AG09309 (cell line): ENCODE measurements at places on chromosomes 1 and 21.

GRCh38 chr21:28776251-28776650 is 216.4 kb downstream of the LTN1 start:
- DNase-seq = peak; percentile 71

DNA sequence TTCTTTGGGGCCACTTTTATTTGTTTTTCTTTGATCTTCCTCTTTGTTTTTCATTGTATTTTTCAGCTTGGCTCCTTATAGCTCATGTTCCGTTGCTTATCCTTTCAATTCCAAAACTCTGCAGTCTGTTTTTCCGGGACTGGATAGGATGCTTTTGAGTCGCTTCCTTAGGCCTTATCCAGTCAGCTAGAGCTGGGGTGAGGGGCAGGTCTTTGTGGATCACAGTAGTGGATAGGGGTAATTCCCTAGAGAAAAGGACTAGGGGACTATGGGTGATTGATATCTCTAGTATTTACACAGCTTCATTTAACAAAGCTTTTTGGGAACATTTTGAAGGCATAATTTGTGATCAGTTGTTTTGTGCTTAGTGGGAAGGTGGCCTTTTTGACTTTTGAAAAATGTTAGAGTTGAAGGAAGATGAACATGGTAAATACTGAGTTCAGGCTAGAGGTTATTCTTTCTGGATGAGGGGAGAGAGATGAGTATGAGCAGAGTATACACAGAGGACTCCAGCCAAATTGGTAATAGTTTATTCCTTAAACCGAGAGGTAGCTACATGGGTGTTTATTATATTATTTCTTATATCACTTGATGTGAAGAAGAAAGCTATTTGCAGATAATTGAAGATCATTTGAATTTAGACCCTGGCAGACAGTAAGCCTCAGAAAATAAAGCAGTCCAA is 22.5 kb downstream of the CEP350 start:
- no peak for DNase-seq

DNA sequence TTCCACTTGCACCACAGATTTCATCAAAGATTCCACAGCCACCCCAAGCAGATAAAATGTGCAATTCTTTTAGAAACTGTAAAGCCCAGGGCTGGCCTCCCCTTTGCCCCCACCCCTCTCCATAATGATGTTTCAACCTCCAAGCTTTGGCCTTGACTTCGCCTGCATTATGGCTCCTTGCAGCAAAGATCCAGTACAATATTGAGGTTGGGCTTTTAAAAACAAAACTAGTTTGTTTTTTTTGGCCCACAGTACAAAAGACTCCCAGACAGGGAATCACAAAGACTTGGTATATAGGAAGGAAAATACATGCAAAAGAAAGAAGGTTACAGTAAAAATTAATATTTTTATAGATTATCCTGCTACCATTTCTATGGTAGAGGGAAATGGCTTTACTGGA is 356.5 kb upstream of the PTBP2 start:
- DNase-seq = no peak

- DNase-seq = no peak
These were observed 74.7 kb upstream of the AKT3 start for GRCh38 chr1:243924588-243925349.

- no peak for DNase-seq
These were observed 74.6 kb upstream of the MARK1 start for GRCh38 chr1:220453371-220453770.

DNA sequence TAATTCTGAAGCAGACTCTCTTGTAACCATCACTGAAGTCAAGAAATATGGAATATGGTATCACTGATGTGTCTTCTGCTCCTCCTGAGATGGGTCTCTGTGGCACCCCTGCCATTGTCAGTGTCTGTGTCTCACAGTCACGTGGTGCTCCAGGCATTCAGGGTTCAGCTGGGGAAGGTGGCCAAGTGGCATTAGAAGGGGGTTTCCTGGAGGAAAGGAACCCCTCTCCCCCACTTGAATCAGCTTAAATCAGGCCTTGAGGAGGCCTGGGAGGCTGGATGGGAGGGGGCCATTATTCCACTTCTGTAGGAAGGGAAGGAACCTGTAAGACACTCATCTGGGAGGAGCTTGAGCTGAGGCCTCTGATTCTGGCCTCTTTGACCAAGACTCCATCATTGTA is 20.5 kb downstream of the CYP4B1 start:
- no peak for DNase-seq

GRCh38 chr1:219177363-219177762 is 3.7 kb downstream of the LYPLAL1 start:
- DNase-seq = no peak

DNA sequence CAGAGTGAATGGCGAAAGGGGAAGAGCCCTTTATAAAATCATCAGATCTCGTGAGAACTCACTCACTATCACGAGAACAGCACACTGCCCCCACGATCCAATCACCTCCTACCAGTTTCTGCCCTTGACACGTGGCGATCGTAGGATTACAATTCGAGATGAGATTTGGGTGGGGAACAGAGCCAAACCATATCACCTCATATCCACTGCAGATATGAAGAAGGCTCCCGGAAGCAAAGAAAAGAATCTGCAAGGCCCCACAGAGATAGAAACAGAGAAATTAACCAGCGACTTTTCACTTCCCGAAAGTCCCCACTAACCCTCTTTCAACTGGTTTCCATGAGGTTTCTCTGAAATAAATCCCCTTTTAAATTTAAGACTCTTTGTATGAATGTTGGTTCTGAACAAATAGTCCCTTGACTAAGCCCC is 86.2 kb upstream of the IRF2BP2 start:
- DNase-seq = no peak

- DNase-seq = no peak
These were observed 51.2 kb upstream of the CCDC190 start for GRCh38 chr1:162912061-162912667.

GRCh38 chr1:25355841-25356395 is 17.8 kb downstream of the TMEM50A start:
- DNase-seq = no peak

- DNase-seq = no peak
These were observed 74.7 kb downstream of the NTPCR start for GRCh38 chr1:233025157-233025556.

GRCh38 chr21:34582506-34583150 is 32.3 kb downstream of the RCAN1 start:
- DNase-seq = no peak

DNA sequence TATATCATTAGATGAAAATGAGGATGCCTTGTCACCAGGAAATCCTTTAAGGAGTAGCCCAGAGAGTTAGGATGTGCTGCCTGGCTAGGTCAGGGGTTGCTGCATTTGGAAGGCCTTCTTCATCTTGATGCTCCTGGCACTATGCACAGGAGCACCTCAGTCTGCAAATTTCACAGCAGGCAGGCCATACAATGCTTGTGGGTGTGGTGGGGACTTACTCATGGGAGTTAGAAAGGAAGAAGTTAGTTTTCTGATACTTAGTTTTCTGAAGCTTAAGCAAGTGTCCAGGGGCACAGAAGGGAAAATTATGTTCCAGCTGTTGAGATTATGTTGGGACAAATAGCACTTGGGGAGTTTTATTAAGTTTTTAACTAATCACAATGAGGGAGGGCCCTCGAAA is 11.4 kb downstream of the HLX start:
- DNase-seq = no peak

- DNase-seq = no peak
These were observed 8.4 kb downstream of the LGR6 start for GRCh38 chr1:202201971-202202370.

DNA sequence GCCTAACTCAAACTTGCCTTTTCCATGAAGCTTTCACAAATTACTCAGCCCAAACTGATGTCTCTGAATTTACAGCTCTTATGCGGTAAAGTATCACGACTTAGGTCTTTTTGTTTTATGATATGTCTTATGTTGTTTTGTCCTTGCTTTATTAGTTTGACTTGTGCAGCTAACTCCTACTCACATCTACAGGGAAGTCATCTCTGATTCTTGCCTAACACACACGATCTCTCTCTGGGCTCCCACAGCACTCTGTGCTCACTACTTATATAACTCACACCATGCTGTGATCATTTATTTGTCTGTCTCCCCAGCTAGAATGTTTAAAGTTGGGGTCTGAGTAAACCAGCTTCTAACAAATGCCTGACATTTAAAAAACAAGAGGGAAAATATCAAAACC is 9.3 kb upstream of the PI4KB start:
- no peak for DNase-seq

GRCh38 chr1:46770541-46770940 is 28.3 kb upstream of the CYP4B1 start:
- DNase-seq = no peak

GRCh38 chr1:229248821-229249817 is 21.8 kb upstream of the RAB4A start:
- DNase-seq = no peak

DNA sequence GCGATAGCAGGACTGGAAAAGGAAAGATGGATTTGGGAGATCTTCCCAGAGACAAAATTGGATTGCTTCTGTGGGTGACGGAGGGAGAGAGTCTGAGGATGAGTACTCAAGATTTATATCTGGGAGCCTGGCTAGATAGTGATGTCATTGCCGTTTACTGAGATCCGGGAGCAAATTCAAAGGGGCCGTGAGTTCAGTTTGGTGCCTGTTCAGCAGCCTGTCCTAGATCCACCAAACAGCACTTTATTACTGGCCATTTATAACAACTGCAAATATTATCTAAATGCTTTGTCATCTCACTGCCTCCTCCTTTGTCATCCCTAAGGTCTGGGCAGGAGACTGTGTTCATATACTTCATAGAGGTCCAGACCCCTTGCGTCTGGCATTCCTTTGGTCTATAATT is 29.2 kb downstream of the MAPKAPK2 start:
- no peak for DNase-seq

DNA sequence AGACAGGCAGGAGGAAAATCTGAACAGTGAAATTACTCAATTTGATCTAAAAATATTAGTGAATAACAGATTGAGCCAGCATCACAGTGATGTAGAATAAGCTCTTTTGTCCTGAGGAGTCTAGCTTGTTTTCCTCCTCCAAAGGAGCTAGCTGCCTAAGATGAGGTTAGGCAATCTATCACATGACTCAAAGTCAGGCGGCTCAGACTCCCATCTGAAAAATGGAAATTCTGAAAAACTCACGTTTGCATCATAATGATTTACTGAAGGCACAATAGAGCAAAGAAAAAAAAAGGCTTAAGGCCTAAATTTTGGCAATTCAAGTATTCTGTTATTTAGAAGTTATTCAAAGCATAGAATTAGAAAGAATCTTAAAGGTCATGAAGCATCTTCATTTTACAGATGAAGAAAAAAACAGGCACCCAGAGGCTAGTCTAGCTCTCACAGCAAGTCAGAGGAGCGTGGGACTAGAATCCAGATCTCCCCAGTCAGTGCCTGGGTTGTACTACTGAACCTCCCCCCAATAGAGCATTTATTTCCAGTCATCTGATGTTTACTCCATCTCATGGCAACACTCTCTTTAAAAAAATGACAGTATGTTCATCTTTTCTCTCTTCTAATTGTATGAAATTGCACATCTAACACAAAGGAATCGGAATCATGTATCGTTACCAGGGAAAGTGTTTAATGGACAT is 62.5 kb upstream of the ATF3 start:
- no peak for DNase-seq

- DNase-seq = no peak
These were observed 1.3 kb downstream of the WLS start for GRCh38 chr1:68230901-68231626.

DNA sequence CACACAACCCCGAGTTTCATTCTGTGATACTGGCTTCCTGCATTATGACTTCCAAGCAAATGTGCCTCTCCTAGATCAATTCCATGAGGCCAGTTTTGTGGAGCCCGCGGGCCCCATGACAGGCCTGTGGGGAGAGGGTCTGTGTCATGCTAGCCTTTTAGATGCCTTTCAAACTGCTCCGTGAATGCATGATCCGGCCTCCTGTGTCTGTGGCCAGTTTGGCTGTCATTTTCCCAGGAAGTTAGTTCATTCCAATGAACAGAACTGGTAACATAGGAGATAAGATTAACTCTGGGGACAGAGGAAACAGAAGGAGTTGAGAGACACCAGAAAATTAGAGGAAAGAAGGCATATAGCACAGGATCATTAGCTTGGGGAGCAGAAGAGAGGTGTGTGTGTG is 3.2 kb downstream of the FNDC7 start:
- DNase-seq = no peak
